Large intestine (tissue), 12 donors: ENCODE measurements at places on chromosomes 5 and 9.

DNA sequence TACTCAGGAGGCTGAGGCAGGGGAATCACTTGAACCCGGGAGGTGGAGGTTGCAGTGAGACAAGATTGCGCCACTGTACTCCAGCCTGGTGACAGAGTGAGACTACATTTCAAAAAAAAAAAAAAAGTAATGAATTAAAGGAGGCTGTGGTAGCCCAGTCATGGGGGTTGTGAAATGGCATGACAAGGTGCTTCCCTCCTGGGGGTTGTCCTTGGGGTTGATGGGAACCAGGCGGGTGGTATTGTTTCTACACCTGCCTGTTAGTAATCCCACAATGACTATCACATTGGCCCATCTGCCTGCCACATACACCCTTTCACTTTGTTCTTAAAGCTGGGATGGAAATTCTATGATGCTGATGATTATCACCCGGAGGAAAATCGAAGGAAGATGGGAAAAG, 5.6 kb downstream of the IDNK start:
- DNase-seq, result no peak

DNA sequence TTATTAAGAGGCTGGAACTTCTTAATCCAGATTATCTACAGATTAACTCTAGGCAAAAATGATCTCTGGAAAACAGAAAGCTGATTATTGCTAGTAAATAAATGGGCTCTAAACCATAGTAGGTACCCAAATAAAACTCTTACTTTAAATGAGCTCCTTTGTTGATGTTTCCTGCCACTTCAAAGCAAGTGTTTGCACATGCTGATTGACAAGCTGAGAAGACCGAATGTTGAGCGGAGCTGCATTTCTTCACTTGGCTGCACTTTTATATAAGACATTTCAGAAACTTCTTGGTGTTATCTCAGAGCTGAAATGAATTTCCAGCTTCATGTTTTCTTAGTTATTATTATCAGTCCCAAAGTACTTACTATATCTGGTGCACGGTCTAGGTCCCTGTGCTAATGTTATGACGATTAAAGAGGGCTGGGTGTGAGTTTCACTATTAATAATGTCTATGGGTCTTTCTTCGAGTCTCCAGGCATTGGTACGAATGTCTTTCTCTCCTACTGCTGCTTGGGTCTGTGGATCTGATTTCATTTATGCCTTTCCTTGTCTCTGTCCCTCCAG, 58.6 kb upstream of the CTXN3 start:
- DNase-seq, result no peak

DNA sequence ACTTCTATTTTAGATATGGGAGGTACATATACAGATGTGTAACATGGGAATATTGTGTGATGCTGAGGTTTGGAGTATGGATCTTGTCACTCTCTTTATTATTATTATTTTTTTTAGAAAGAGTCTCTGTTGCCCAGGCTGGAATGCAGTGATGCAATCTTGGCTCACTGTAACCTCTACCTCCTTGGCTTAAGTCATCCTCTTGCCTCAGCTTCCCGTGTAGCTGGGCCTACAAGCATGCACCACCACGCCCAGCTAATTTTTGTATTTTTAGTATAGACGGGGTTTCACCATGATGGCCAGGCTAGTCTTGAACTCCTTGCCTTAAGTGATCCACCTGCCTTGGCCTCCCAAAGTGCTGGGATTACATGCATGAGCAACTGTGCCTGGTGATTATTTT, 138.4 kb upstream of the SLC28A3 start:
- no peak for DNase-seq

- peak; percentile 26 for DNase-seq
These were observed 103.0 kb downstream of the GLIS3 start for GRCh38 chr9:4196886-4197285.

DNA sequence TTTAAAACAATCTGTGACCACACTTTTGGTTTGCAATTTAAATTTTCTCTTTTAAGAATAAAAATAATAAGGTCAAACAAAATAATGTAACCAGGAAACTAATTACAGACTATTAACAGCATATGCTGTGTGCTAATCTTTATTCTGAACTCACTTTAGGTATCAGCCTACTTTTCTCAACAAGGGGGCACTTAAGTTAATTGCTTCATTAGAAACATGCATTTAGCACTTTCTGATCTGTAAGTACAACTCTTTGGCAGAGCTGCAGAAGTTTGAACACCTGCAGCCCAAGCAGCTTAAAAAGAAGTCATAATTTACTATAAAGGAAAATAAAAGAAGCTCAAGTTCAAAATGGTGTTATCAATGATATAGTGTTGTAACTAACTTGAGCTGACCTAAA, 21.7 kb downstream of the XRCC4 start:
- no peak for DNase-seq

DNA sequence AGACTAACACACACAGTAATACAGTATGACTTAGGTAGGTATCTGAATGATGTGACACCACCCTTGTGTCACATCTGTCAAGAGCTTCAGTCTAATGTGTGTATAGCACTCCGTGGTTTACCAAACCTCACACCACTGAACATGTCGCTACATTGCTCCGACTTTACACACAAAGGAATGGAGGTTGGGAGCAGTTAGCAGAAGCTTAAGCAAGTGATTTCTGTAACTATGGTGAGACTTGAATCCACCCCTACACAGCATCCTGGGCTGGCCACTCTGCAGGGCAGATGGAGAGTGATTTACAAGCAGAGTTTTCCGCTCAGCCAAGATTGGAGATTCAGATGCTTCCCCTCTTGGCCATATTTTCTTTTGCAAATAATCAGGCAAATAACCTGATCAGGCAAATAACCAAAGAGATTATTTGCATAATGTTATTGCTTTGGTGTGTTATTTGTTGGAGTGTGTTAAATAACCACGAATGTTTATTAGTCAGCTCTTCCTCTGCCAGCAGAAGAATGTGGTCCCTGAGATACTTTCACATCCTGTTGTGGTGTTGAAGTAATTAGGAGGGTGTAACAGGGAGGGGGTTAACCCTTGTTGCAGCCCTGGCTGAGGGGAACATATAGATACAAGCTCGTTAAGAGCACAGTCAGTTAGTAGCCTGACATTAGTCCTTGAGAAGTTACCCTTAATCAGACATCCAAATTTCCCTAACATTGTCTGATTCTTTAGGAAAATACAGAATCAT, 92.8 kb downstream of the SNX18 start:
- DNase-seq, result no peak

- DNase-seq, result no peak
These were observed 48.3 kb downstream of the EHMT1 start for GRCh38 chr9:137666955-137667670.

GRCh38 chr5:71582945-71583584, 4.1 kb upstream of the MCCC2 start:
- DNase-seq, result no peak

DNA sequence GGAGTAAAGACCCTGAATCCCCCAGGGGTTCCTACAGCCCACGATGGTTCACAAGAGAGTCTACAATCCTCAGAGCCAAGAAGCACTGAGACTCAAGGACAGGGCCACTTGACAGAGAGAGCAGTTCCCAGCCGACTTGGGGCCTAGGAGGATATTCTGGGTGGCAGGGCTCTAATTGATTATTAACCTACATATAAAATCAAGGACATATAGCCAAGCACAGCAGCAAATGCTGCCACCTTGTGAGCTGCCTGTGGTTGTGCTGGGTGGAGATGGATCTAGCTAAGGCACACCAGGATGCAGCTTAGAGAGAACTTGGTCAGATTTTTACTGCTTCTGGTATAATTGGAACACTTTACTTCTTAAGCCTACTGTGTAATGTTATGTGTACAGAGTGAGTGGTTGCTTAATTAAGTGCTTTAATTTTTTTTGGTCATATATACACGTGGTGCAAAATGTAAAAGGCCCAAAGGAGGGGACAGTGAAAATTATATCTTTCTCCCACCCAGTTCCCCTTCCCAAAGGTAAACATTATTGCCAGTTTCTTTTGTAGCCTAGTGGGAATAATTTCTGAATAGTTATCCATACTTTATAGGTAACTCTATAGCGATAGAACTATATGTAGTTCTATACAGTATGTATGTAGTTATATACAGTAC, 78.8 kb downstream of the F2RL2 start:
- DNase-seq, result peak; percentile 74

DNA sequence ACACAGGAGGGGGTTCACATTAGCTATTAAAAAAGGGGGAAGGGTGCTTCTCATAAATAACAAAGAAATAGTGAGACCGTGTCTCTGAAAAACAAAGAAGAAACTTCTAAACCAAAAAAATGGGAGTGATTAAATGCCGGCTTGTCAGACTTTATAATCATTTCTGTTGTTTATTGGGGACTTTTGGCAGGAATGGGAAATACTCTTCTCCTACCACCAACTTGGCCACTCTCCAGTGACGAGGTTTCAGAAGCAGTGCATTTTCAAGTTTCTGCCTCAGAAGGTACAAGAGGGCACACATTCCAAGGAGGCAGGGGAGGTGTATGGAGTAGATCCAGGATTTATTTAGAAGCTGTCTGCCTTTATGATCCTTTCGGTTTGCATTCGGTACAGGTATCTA, 46.2 kb downstream of the LIX1 start:
- no peak for DNase-seq

GRCh38 chr5:61572959-61573358, 240.9 kb downstream of the ZSWIM6 start:
- no peak for DNase-seq

- no peak for DNase-seq
These were observed 19.1 kb downstream of the PALM2AKAP2 start for GRCh38 chr9:109799141-109799540.

- no peak for DNase-seq
These were observed 4.9 kb upstream of the AMACR start for GRCh38 chr5:34012791-34013190.

- DNase-seq, result peak; percentile 46
These were observed 36.4 kb upstream of the ADAMTSL1 start for GRCh38 chr9:18437315-18438201.

GRCh38 chr5:180206993-180207392, 2.0 kb downstream of the RASGEF1C start:
- no peak for DNase-seq

DNA sequence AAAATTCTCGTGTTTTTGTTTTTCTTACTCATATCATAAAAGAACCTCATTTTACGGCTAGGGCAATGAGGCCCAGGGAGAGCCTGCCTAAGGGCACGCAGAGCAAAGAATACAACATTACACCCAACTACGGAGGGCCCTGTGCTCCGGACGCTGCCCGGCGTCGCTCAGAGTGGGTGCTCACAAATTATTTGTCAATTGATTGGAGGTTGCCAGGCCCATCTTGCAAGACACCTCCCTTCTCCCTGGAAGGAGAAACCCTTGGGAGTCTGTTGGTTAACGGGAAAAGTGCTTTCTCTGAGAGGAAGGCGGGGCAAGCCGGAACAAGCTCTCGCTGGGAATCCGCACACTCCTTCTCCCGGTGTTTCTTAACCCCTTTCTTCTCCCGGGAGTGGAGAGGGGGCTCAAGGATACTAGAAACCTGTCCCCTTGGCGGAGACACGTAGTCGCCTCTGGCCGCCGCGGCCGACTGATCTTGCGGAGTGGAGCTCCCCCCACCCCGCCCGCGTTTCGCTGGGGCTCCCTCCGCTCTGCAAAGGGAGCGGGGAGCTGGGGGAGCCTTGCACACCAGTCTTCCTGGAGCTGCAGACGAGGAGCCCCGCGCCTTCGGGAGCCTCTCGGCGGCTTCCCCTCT, 599.3 kb upstream of the SGCD start:
- no peak for DNase-seq

DNA sequence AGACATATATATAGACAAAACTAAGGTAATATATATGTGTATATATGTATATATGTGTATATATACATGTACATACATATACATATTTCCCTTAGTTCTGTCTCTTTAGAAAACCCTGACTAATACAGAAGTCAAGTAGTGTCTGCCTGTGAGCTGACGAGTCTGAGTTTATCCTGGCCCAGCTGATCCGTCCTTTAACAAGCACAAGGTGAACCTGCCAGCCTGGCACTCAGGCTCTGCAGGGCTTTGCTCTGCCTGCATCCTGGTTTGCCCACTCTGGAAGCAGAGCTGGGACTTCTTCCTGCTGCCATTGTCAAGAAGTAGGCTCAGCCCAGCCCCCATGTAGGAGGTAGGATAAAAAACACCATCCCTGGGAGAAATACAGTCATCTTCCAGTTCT, 388.0 kb downstream of the ICE1 start:
- DNase-seq, result no peak

DNA sequence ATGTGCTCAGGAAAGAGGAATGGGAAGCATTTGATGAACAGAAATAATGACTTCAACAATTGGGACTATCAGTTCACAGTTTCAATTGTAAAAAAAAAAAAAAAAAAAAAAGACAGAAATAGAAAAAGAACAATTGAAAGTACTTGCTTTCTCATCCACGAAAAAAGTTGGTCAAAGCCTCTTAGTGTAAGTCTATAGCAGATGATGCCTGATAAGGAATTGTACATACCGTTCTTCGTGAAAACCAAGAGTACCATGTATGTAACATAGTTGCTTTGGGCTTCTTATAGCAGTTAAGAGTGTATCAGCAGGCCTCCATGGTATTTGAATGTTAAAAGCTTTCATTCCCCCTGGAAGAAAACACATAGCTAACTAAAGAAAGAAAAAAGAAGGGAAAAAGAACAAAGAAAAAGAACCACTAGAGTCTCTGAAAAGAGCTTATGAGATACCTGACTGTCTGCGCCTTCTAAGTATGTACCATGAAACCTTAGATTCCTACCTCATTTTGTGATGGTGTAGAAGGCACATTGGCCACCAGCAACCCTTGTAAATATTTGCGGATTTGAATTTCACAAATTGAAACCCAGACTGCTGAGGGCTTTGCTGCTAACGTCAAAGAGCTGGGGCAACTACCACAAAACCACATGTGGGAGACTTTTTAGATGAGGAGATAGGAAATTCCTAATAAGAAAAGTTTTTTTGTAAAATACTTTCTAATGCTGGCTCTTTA, 75.2 kb downstream of the TMC1 start:
- DNase-seq, result no peak

DNA sequence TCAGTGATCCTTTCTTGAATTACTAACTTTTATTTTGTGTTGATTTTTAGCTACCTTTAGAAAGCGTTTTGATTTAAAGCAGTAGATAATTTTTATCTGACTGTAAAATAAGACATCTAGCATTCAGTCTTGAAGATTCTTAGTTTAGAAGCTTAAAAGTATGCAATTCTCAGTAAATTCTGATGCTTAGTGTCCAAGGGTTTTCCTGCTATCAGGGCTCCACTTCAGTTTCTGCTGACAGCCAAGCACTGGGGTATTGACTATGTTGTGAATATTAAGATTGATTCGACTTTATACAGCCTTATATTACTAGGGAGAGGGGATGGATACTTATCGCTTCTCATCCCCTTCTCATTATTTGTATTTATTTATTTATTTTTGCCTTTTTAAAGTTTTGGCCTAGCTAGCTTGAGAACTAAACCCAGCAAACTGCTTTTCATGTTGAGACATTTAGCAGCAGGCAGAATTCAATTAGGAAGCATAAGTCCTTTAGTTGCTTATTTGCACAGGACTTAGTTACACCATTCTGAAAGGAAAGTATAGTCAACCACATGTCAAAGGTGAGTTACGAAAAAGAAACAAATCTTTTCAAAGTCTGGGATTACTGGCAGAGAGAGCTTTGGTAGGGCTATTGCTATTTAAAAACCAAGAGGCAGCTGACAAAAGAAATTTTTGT, 2.9 kb downstream of the PBX3 start:
- DNase-seq, result no peak
